Stimulated activated CD4-positive, alpha-beta T cell treated with anti-CD3 and anti-CD28 coated beads, TNF-alpha, amount 100 ng/mL, for 24 hours (primary cell): ENCODE measurements at places on chromosomes 7 and 10.

- DNase-seq: no peak
These were observed 34.2 kb downstream of the BICC1 start for GRCh38 chr10:58546722-58547445.

DNA sequence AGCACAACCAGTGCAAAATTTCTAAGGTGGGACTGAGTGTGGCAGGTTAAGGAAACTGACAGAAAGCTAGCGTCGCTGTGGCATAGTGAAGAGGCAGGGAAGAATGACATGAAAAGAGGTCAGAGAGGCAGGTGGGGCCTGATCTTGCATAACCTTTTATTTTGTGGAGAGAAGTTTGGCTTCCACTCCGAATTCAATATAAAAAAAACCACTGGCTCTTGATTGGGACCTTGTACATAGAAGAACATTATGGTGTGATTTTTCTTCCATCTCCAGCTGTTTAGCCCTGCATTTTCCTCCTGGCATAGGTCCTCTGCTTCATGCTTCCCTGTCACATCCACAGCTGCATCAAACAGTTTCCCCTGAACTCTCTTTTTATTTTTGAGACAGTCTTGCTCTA lies 170.5 kb upstream of the MEOX2 start:
- DNase-seq: no peak

GRCh38 chr7:80411621-80412020 lies 100.2 kb downstream of the GNAT3 start:
- no peak for DNase-seq

DNA sequence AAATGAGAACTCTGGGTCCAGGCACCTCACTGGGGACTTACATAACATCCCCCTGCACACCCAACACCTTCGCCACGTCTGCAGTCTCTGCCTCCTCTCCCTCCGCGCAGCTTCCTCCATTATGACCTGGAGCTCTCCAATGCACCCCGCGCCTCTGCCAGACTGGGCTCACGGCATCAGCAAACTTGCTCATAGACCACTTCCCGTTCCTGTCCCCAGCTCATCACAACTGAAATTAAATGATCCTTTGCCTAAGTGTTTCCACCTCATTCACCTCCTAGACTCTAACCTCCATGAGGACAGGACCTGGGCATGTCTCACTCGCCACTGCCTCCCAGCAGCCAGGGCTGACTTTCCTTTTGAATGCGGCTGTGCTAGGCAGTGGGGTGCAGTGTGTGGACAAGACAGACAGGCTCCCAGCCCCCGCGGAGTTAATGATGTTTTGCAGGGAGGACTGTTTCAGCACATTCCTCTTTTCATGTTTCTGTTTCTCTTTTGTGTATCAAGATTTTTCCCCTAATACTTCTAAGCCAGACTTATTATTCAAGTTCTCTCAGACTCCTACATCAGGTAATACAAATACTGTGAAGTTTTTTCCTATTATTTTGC lies 18.8 kb downstream of the CHST15 start:
- DNase-seq: no peak

GRCh38 chr7:41027428-41028115 lies 675.3 kb downstream of the INHBA start:
- DNase-seq: no peak

DNA sequence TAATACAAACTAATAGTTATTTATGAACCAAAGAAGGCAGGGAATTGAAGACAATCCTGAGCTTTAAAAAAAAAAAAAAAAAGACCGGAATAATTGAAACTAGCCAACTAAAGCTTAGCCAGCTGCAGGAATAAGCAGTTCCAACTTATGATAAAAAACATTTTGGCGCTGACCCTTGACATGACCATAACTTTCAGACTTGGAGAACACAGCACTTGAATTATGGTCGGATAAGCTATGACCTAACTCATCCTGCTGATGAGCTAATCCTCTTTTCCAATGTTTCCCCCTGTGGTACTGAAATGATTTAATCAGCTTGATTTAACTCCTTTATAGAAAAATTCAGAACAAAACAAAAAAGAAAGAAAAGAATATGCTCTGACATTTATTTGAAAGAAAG lies 181.8 kb downstream of the DGKB start:
- no peak for DNase-seq

DNA sequence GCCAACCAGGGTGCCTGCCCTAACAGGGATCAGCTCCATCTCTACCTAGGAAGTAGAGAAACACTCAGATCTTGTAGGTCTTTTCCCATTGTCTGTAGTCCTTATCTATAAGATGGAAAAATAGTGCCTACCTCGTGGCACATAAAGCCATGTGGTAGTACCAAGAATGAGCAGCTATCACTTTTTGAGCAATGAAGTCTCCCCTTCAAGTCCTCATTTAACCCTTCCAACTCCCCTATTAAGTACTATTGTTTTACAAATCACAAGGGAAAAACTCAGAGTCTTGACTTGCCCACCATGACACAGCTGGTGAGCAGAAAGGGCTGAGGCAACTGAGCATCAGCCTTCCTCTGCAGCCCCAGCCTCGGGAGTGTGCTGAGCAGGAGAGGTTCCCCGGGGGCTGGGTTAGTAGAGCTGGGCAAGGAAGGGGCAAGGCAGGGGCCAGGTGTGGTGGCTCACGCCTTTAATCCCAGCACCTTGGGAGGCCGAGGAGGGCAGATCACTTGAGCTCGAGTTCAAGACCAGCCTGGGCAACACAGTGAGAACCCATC lies 3.3 kb downstream of the FRAT2 start:
- DNase-seq: no peak

GRCh38 chr7:118111347-118111746 lies 72.6 kb upstream of the LSM8 start:
- no peak for DNase-seq

DNA sequence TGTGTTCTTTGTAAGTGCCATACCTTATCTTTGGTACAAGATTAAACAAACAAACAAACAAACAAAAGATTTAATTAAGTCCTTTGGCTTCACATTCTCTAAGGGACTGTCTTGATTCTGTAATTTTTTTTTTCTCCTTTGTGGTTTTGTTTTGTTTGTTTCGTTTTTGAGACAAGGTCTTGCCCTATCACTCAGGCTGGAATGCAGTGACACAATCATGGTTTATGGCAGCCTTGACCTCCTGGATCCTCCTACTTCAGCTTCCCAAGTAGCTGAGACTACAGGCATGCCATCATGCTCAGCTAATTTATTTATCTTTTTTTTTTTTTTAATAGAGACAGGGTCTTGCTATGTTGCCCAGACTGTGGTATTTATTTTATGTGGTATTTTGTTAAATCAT lies 165.8 kb downstream of the LRRC4 start:
- DNase-seq: no peak
